ENCODE measurements at places on chromosomes 4 and X.

DNA sequence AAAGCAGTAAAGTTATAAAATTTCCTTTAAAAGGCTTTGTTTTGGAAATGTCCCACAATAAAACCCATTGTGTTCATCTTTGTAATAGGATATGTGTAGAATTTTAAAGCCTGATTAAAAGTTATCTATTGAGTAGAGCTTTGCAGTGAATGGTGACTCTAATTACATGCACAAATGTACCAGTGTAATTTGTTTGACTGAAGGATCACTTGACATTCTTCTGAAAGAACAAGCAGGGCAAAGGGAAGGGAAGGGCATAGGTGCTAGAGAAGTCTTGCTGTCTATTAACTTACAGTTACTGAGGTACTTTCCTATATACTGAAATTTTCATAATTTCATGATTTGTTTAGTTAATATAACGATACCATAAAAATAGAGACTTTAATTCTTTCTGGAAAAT, 70.8 kb downstream of the STIM2 start:
- DNase-seq = no peak

DNA sequence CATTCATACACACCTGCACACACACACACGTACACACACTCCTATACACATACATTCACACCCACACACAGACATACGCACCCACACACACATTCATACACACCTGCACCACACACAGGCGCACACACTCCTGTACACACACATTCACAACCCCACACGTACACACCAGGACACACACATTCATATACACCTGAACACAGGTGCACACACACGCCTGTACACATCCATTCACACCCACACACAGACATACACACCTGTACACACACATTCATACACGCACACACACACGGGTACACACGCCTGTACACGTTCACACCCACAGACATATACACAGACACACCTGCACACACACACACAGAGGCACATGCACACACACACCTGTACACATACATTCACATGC, 53.0 kb upstream of the PPP2R3B start:
- no peak for DNase-seq

GRCh38 chr4:82462415-82462831, 32.0 kb downstream of the ENOPH1 start:
- peak; percentile 91 for DNase-seq

DNA sequence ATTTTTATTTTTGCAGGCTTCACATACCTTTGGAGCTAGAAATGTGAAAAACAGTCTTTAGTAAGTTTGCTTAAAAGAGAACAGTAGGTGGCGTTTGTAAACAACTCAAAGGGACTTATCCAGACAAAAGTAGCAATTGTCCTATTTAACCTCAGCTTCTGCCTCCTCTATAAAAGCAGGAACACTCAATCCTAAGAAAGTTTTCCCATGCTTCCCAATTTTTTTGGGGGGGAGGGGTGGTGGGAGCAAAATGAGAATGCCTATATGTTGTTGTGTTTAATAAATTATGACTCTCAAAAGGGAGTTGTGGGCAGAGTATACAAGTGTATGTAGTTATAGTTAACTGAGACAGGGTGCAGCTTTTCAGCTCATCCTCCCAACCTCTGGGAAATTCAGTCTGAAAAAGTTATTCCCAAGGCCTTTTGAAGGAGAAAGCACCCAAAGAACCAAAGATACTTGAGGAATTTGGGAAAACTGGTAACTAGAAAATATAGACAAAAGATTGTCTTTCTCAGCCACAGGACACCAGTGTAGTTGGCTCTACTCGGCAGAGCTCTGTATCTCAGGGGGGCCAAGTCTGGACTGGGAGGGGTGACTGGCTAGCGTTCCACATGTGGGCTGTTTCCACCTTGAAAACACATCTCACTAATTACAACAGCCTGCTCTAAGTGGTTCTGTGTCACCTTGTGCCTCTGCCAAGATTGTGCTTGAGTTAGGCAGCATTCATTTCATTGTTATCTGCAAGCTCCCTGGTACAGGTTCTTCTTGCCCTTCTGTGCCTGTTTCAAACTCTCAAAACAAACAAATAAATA, 2.8 kb downstream of the SFRP2 start:
- no peak for DNase-seq

DNA sequence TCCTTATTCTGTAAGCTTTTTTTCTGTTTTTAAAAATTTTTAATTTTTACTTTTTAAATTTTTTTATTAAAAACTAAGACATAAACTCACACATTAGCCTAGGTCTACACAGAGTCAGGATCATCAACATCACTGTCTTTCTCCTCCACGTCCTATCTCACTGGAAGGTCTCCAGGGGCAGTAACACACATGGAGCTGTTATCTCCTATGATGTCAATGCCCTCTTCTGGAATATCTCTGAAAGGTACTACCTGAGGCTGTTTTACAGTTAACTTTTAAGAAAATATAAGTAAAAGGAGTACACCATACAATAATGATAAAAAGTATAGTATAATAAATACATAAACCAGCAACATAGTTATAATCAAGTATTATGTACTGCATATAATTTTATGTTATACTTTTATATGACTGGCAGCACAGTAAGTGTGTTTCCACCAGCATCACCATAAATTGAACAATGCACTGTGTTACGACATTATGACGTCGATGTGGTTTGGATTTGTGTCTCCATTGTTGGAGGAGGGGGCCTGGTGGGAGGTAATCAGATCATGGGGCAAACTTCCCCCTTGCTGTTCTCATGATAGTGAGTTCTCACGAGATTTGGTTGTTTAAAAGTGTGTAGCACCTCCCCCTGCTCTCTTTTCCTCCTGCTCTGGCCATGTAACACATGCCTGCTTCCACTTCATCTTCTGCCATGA, 21.3 kb downstream of the IL15 start:
- no peak for DNase-seq

GRCh38 chr4:181437895-181438294, 805.3 kb upstream of the TENM3 start:
- no peak for DNase-seq

DNA sequence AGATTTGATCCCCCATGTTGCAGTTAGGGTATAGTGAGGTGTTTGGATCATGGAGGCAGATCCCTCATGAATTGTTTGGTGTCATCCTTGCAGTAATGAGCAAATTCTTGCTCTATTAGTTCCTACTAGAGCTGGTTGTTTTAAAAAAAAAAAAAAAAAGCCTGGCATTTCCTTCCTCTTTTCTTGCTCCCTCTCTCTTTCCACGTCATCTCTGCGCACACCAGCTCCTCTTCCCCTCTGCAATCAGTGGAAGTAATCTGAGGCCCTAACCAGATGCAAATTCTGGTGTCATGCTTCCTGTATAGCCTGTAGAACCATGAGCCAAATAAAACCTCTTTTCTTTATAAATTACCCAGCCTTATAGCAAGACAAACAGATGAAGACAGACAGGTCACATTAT, 24.5 kb downstream of the WDR17 start:
- DNase-seq = no peak

- no peak for DNase-seq
These were observed 609.5 kb upstream of the FAM241A start for GRCh38 chr4:111535792-111536191.

DNA sequence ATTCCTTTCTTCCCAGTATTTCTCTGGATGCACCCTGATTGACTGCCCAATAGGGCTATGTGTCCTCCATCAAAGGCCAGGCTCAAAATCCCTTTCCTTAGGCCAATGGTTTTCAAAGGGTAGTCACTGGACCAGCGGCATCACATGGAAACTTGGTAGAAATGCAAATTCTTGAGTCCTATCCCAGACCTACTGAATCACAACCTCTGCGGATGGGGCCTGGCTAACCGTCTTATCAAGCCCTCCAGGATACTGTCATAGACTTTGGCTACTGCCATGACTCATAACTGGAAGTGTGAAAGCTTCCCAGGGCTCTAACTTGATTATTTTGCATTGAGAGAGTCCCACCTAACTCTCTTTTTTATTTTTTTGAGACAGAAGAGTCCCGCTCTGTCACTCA, 71.9 kb upstream of the TFDP3 start:
- no peak for DNase-seq

- DNase-seq = no peak
These were observed 473.4 kb upstream of the CPEB2 start for GRCh38 chr4:14528918-14529317.

DNA sequence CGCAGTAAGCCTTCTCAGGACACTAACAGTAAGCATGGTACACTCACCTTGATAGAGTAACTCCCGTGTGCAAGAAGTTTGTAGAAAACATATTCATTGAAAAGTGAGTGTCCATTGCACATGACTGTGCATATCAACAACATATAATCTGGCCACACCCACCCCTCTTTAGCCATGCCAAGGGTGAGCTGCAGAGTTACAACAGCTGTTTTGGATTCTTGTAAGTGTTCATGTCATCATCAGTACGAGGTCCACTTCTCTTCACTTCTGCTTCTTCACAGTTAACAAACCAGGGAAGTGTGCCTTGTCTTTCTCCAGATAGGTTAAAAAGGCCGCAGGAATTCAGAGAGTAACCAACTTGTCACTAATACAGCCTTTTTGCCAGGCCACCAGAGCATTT, 116.6 kb downstream of the IRF2 start:
- no peak for DNase-seq

DNA sequence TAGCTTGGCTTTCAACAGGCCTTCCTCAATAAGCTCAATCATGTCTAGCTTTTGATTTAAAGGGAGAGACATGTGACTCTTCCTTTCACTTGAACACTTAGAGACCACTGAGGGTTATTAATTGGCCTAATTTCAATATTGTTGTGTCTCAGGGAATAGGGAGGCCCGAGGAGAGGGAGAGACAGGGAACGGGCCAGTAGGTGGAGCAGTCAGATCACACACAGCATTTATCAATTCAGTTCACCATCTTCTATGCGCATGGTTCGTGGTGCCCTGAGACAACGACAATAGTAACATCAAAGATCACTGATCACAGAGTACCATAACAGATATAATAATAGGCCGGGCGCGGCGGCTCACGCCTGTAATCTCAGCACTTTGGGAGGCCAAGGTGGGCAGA, 17.8 kb downstream of the ZNF81 start:
- DNase-seq = peak; percentile 21

DNA sequence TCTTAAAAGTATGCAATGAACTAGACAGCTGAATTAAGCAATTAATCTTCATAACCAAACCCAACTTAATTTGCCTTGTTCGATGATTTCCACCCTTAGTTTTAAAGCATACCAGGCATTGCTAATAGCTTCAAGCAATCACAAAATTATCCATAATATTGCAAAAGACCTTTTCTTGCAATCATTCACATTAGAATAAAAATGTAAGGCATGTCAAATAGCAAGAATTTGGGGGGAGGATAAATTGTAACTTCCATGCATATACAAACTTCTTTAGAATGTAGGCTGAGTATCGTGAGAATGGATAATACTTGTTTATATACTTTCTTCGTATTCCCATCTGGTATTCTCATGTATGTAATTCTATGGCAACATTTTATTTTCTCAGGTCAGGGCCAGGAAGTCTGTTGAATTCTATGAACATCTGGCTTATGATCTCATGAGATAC, 28.7 kb upstream of the BMP2K start:
- no peak for DNase-seq
